Stimulated activated CD8-positive, alpha-beta memory T cell treated with anti-CD3 and anti-CD28 coated beads, Interleukin-7, amount 100 ng/mL, for 24 hours (primary cell): ENCODE measurements at places on chromosomes 7 and 10.

DNA sequence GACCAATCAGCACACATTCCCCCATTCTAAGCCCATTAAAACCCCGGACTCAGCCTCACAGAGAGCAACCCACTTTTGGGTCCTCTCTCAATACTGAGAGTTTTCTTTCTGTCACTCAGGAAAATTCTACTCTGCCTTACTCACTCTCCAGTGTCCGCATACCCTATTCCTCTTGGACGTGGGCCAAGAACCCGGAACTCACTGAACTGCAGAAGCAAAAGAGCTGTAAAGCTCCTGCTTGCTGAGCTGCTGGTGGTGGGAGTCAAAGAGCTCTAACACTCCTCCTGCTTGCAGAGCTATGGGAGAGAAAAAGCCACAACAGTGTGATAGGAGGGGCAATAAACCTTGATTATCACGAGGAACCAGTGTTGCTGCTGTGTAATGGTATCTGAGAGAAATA, 386.9 kb downstream of the POM121L12 start:
- DNase-seq = no peak

DNA sequence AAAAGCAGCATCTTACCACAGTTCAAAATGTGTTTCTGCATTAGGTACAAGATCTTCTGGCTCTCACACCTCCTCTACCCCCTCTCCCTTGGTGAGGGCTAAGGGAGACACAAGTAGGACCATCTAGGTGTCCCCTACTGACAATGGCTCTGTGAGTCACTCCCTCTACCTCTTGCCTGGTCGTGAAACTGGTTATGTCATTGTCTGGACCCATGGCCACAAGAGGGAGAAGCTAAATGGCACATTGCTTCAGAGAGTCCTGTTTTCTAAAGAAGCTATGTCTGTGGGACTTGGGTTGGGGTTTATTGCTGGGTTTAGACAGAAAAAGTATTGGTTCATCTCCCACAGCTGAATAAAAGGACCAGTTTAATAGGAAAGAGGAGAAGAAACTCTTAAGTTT, 4.0 kb upstream of the PLXNA4 start:
- no peak for DNase-seq

- DNase-seq = no peak
These were observed 60.2 kb upstream of the PHF14 start for GRCh38 chr7:10913457-10913856.

DNA sequence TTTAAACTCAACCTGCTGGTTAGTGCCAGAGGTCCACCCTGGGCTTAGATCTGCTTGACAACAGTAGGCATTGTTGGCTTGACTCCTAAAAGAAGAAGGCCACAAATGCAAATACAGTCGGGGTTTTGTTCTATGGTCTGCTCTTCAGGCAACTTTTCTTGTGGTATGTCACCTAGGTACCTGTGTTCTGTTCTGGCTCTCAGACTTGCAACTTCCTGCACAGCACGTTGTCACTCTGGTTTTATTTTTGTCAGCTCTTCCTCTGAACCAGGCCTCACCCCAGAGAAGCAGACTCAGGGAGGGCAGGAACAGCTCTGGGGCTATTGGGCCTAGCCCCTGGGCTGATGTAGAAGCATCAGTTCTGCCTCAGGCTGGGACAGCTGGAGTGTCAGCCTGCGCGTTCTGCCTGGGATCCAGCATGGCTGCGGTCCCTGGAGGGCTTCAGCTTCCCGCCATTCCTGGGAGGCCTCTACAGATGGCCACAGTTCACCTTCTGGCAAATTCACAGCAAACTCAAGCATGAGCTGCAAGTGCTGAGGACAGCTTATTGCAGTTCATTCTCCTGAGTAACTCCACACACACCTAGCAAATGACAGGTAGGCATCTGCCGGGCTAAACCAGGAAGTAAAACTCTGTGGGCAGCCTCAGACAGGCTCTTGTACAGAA, 11.0 kb upstream of the PDCD4 start:
- no peak for DNase-seq

DNA sequence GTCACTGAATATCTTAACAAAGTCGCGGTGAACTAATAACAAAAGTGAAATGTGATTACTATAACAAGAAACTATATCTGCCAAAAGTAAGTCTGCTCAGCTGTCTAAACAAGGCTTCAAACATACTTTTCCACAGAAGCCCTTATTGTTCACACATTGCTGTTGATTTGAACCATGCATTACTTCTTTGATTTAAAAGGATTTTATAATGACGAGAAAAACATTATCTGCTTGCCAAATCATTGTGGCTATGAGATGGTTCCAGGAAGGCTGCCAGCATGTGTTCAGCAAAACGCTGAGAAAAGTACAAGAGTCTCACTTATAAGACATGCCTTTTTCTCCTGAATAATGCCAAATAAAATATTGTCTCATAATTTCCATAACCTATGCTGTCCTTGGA, 24.4 kb downstream of the RNF133 start:
- DNase-seq = no peak

DNA sequence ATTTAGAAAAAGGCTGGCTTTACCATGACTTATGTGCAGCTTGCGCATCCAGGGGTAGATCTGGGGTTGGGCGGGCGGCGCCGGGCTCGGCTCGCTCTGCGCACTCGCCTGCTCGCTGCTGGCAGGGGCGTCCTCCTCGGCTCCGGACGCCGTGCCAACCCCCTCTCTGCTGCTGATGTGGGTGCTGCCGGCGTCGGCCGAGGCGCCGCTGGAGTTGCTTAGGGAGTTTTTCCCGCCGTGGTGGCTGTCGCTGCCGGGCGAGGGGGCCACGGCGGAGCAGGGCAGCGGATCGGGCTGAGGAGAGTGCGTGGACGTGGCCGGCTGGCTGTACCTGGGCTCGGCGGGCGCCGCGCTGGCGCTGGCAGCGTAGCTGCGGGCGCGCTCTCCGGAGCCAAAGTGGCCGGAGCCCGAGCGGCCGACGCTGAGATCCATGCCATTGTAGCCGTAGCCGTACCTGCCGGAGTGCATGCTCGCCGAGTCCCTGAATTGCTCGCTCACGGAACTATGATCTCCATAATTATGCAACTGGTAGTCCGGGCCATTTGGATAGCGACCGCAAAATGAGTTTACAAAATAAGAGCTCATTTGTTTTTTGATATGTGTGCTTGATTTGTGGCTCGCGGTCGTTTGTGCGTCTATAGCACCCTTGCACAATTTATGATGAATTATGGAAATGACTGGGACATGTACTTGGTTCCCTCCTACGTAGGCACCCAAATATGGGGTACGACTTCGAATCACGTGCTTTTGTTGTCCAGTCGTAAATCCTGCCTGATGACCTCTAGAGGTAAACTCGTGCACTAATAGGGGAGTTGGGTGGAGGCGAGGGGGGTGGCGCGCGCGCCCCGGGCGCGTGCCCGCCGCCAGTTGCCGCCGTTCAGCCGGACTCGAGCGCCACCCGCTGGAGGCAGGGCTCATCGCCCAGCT, at the start of gene HOXA5:
TSS of gene HOXA5 (minus strand) at position 659 of the 927 bp plus-strand sequence. CDS start at position 585, 74 bp downstream.
- no peak for DNase-seq
